ENCODE measurements at places on chromosomes 12 and 14.
A peak's percentile ranks its signal among the peaks of the same experiment; 100 is the strongest.

DNA sequence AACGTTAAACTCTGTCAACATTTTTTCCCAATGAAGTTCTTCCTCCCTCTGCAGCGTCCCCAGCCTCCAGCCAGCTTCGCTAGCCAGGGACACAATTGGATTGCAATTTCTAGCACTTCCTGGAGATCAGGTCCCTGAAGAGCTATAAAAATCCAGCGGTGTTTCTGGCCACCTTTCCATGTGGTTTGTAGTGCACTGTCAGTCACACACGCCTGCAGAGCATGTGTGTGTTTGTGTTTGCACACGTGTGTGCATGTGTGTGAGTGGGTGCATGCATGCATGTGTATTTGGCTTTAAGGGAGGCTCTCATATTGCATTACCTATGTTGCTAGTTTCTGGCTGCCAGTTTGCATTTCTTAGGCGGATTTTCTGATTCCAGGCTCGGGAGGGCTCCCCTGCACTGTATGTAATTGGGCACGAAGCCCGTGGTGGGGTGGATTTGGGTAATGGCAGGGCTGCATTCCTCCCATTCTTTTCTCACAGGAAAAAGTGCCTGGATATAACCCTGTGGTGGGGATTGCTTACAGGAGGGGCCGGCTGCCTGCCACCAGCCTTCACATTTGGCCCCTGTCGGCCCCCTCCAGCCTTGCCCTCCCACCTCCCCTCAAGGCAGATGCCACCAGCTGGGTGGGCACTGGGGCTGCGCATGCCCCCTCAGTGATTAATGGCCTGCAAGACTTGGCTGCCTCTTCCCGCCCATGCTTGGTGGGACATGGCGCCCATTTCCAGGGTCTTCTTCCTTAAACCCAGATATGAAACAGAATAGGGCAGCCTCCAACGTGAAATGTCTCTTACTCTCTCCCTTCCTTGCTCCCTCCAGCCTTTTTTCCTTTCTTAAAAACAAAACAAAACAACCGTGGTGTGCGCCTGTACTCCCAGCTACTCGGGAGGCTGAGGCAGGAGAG lies 74.0 kb downstream of the TSPAN9 start:
- DNase-seq = no peak

- peak; percentile 31 for DNase-seq
Observed at GRCh38 chr12:68007466-68007865, 18.2 kb downstream of the IFNG-AS1 start.

- DNase-seq = no peak
Observed at GRCh38 chr12:108316176-108317086, 22.7 kb downstream of the CMKLR1 start.

GRCh38 chr12:49549735-49550692 lies 11.2 kb downstream of the KCNH3 start:
- DNase-seq = no peak

DNA sequence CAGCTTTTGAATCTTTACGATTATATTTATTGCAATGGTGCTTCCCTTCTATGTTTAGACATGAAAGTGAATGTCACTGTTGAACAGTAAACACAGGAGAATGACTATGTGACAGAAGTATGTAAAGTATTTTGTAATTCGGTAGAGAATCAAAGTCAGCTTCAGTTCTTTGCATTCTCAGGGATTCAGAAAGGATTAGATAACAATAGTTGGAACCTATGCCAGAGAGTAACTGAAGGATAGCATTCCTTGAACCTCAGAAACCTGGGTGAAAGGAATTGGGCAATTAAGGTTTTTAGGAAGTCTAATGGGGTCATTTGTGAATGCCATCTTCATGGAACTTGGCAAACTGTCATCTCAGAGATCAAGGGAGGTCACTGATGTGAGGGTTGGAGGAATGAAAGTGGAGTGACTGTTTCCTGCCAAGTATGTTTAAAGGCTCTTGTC lies 305.3 kb upstream of the DDHD1 start:
- DNase-seq = peak; percentile 68
